Breast epithelium (tissue), 4 donors: ENCODE measurements at places on chromosomes 6 and 20. TPM values are rescaled to one million over a fixed set of nuclear protein-coding genes. Genes with fewer than 3 reads are reported as not detected.

CRISP3 gene
- 9.2 TPM for total RNA-seq

FAM83B gene
- total RNA-seq, result 13.6 TPM

DNA sequence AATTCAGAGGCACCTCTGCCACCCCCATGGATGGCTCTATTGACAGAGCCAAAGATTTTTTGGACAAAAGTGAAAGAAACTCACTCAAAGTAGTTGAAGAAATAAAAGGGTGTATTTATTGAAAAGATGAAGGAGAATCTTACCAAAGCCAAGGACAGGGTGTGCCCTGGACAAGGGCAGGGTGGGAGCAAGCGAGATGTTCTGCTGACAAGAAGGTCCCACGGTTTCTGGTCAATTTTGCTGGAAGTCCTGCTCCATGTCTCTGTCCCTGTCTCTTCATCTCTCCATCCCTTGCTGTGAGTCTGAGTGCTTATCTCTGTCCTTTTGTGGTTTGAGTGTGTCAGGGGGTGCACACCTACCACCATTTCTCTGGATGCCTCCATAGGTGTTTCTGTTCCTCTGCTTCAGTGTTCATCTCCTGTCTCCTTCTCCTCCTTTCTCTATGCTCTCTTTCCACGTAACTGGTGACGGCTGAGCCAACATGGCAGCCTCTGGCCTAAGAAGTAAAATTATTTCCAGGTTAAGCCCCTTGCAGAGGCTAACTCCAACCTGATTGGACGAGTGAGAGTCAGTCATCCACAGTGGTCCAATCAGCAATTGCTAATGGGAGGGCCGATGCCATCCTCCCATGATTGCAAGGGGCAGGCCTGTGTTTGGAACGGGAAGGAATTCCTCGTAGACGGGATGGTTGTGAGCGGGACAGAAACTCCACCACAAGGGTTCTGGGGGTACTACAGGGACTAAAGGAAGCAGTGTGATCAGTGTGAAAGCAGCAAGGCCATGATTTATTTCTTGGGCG is 502.1 kb upstream of the CDH4 start:
- DNase-seq, result no peak

GRCh38 chr20:38836991-38837390 is 31.5 kb downstream of the PPP1R16B start:
- DNase-seq, result no peak

- DNase-seq, result no peak
Measured at GRCh38 chr20:35302421-35303335, 10.5 kb upstream of the FAM83C start.

GRCh38 chr6:4355241-4355640 is 219.9 kb upstream of the ECI2 start:
- DNase-seq, result no peak

DNA sequence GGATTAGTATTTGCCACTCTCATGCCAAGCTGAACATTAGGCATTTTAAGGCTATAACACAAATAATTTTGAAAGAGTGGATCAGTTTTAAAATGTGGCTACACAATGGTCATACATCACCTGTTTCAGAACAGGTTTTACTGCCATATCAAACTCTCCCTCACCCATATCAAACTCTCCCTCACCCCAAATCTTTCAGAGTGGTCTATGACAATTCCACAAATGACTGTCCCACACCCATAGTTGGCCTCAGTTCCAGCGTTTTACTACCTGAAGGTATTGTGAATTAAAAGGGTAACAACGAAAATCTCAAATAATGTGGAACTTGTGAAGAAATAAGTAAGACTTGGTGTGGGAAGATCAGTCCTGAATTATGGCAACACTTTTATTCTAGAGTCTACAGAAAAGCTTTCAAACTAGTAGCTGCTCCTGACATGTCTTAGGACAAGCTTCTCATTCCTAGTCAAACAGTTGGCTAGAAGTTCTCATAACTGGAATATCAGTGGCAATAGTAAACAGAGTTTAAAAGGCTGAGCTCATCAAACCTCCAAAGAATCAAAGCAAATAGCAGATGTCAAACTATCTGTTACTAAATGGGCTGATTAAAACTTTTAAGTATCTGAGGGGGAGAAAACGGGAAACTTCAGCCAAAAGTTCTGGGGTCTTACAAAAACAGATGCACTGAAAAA is 52.4 kb downstream of the MAP3K7 start:
- no peak for DNase-seq

DNA sequence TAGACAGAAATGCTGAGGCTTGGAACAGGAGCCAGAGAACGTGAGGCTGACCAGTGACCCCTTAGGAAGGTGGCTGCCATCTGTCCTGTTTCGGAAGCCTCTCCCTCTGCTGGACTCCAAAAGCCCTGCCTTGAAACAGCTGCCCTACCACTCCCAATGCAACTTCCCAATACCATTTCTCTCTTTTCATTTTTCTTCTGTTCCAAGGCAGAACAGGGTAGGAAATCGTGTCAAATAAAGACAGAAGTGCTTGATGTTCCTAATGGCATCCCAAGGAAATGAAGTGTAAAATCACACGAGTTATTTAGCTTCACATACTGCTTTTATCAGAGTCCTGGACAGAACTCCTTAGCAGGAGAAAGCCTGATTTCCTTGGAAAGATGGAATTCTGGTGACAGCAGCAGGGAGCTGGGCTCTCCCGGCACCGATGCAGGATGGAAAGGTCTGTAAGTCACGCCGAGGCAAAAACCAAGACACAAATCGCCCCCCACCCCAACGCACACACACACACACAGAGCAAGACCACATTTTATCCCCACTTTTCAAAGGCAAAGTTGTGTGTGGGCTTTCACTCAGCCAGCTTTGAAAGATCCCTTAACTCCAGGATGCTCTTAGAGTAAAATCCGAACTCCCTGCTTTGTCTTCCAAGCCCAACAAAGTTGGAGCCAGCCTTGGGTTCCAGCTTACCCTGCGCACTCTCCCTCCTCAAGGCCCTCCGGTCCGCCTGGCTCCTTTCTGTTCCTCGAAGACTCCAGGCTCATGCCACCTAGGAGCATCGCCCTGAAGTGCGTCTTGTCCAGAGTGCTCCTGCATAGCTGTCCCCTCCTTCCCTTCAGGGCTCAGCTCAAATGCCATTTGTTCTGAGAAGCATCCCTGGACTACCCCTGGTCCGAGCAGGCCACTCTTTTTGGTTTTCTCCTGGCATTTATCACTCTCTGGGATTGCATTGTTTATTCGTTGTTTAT is 11.6 kb upstream of the STX16 start:
- no peak for DNase-seq

- no peak for DNase-seq
Measured at GRCh38 chr20:4788314-4788713, 66.6 kb downstream of the PRND start.

GRCh38 chr6:161921602-161922395 is 647.9 kb upstream of the AGPAT4 start:
- DNase-seq, result no peak
